Peyer's patch (tissue), 4 donors: ENCODE measurements at places on chromosomes 5 and 9. TPM values are rescaled to one million over a fixed set of nuclear protein-coding genes. Genes with fewer than 3 reads are reported as not detected.

SLC36A3 gene
- not detected for total RNA-seq

CAPSL gene
- total RNA-seq, result not detected

NIPAL4 gene
- not detected for total RNA-seq

CEMIP2 gene
- total RNA-seq, result 79.2 TPM

PCDHB16 gene
- total RNA-seq, result not detected

TMEM245 gene
- 78.8 TPM for total RNA-seq

OR1L4 gene
- not detected for total RNA-seq

DPYSL3 gene
- total RNA-seq, result 28.2 TPM

BICD2 gene
- total RNA-seq, result 7.3 TPM

KIF4B gene
- not detected for total RNA-seq

ADAMTS13 gene
- total RNA-seq, result 13.2 TPM

ASPN gene
- 4.7 TPM for total RNA-seq

CER1 gene
- not detected for total RNA-seq

FBN2 gene
- 3.3 TPM for total RNA-seq
